Lung microvascular endothelial cell (primary cell): ENCODE measurements at places on chromosomes 4 and X. TPM values are rescaled to one million over a fixed set of nuclear protein-coding genes. Genes with fewer than 3 reads are reported as not detected.
A peak's percentile ranks its signal among the peaks of the same experiment; 100 is the strongest.

DNA sequence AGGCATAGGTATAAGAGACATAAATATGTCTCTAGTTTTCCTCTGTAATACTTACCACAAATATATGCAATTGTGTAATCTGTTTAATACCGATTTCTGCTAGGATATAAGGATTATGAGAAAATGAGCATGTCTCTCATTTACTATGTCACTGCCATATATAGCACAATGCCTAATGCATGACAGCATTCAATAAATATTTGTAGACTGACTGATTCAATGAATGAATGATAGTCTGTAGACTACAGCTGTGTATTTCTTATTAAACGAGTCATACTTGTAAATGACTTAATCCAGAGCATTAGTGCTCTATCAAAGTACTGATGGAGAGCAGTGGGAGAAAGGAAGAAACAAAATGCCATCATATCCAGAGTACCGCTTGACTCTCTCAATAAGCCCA is 175.6 kb downstream of the PPP3CA start:
- peak; percentile 37 for DNase-seq

DNA sequence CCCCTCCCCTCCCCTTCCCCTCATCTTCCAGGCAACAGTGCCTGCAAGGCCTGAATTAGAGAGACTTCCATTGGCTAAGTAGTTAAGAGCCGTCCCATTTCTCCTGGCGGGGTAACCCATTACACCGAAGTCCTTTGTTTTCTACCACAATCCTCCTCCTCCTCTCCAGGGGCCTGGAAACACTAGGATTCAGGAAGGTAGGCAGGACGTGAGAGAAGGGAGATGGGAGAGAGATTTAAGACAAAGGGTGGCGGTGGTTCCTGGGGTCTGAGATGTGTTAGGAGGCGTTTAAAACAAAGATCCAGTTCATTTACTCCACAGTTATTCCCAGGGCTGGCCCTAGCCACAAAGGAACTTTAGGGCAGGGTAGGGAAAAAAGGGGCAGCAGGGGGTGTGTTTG is 28.0 kb downstream of the NYX start:
- DNase-seq = no peak

DNA sequence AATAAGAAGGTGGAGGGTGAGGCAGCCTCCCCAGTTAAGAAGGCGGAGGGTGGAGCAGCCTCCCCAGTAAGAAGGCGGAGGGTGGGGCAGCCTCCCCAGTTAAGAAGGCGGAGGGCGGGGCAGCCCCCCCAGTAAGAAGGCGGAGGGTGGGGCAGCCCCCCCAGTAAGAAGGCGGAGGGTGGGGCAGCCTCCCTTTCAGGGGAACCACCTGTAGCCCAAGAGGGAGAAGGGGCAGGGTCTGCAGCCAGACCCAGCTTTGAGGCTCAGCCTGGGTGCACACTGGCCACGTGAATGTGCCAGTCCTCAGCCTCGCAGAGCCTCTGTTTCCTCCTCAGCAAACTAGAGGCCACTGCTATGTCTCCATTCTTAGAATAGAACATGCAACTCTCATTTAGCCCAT is 52.6 kb downstream of the HMX1 start:
- DNase-seq = no peak

GRCh38 chr4:143381189-143382118 is 44.8 kb downstream of the GAB1 start:
- peak; percentile 97 for DNase-seq

DNA sequence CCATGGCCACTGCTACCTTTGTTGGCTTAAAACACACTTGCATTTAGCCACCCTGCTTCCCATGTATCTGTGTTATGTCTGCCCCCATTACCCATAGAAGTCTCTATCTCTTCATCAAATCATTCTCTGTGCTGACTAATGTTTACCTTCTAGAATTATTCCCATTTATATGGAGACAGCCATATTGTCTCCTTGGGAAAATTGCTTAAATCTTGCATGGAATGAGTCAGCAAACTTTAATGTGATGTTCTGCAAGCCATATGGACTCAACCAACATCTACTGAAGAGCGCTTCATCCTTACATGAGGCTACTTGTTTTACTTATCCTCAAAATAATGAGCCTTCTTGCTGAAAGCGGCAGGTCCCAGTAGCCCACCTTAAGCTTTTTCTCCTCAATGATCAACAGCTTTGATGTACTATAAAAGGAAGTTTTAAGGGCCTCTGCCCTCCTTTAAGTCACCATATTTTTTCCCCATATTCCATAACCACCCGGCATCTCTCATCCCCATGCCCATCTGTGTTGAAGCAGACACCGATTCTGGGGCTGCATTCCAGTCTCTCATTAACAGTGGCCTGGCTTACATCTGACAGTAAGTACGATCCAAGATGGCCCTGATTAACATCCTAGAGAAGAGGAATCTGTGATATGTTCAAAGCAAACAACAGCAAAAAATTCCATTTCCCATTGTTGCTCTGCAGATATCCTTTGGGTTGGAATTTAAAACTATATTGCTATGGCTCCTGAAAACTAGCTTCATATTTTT is 130.4 kb downstream of the ARHGAP6 start:
- no peak for DNase-seq

GRCh38 chrX:47530049-47530448 is 31.0 kb upstream of the ARAF start:
- no peak for DNase-seq

DNA sequence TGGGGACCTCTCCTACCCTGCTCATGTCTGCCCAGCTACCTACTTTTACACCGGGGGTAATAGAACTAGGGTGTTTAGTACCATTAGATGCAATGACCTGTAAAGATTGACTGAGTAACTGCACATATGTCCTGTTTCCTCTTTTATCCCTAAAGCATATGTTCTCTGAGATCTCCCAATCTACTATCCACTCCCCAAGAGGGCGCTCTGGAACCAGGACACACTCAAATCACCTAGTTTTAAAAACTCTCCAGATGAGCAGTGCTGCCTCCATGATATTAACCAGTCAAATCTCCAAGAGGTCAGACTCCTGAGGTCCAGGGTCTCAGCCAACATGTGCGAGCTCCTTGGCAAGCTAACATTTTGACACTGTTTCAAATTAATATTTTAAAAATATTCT is 87.0 kb upstream of the TSPAN5 start:
- no peak for DNase-seq

The CXorf49 gene
- not detected in 2 replicates for total RNA-seq
